ENCODE measurements at places on chromosomes 1 and 21. TPM values are rescaled to one million over a fixed set of nuclear protein-coding genes. Genes with fewer than 3 reads are reported as not detected.

The UBE2U gene
- not detected for total RNA-seq

DNA sequence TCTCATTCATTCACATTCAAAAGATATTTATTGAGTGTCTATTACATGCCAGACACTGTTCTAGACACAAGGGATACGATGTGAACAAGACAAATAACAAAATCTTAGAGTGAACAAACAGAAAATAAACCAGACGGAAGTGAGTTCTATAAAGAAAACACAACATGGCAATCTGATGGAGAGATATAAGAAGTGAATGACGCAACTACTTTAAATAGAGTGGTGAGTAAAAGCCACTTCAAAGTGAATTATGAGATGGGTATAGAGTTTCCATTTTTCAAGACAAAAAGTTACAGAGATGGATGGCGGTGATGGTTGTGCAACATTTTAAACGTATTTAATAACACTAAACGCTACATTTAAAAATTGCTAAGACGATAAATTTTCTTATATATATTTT is 75.4 kb downstream of the CEP170 start:
- H3K4me1 ChIP-seq = no peaks in the 10 kb centered on the region
- H3K27me3 ChIP-seq = no peaks in the 10 kb centered on the region
- no peak for DNase-seq
- no peak overlapping the region for H3K4me3 ChIP-seq
- H3K36me3 ChIP-seq = no peaks in the 10 kb centered on the region

The ADGRB2 gene
- 3.9 TPM for total RNA-seq

- H3K27ac ChIP-seq = no peak overlapping the region
- DNase-seq = no peak
- H3K4me3 ChIP-seq = no peak overlapping the region
- H3K4me1 ChIP-seq = peaks cover 22% of the 10 kb centered on the region
- H3K36me3 ChIP-seq = no peaks in the 10 kb centered on the region
These were observed 7.2 kb upstream of the BCL10 start for GRCh38 chr1:85283475-85284199.

The CRNN gene
- total RNA-seq = 349 TPM

GRCh38 chr1:185170291-185170848 is 13.4 kb downstream of the SWT1 start:
- no peaks in the 10 kb centered on the region for H3K27me3 ChIP-seq
- H3K4me1 ChIP-seq = no peaks in the 10 kb centered on the region
- H3K27ac ChIP-seq = no peak overlapping the region
- H3K4me3 ChIP-seq = no peak overlapping the region

DNA sequence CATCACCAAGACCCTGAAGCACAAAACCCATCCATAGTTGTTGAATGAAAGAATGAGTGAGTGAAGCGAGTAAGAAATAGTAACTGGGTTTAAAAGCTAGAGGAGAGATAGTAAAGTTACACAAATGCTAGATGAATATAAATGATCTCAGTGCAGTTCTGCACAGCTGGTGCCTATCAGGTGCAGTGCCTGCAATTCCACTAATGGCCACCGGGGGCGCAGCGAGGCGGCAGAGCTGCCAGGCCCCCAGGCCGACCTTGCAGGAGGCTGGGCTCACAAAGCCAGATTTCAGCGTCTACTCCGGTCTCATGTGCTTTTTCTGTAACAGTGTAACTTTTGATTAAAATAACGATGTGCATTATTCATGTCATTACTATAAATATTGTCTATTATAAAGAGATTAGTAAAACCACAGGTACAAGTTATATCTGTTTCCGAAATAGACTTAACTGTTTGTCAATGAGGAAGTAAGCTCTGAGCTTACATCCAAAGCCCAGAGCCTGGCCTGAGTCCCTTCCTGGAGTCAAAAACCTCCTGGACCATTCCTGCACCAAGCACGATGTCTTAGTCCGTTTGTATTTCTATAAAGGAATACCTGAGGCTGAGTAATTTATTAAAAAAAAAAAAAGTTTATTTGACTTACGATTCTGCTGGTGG is 477.6 kb downstream of the NPHP4 start:
- no peak overlapping the region for H3K4me3 ChIP-seq
- DNase-seq = no peak
- H3K4me1 ChIP-seq = peaks cover 5% of the 10 kb centered on the region

The LTN1 gene
- total RNA-seq = 21.9 TPM

All from vagina (tissue), 2 donors.